ENCODE measurements at places on chromosomes 7 and 10.

- DNase-seq = no peak
Measured at GRCh38 chr7:78709658-78710057, 743.8 kb downstream of the MAGI2 start.

DNA sequence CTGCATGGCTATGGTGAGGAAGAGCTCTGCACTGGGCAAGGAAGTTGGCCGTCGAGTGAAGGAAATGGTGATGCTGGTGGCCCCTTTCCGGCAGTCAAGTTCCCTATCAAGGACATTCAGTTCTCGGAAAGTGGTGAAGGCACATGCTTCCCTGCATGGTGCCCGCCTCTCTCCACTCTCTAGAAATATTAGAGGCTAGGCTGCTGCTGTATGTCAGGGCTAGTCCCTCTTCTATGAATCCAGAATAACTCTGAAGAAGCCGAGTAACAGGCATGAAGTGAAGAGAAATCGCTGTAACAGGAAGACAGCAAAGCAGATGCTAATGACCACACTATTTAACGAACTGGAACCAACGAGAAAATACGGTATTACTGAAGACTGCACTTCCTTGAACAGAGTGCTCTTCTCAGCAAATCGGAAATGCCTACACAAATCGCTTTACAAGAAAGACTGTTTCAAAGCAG lies 5.4 kb downstream of the IDI1 start:
- no peak for DNase-seq

GRCh38 chr10:131452926-131453720 lies 141.6 kb upstream of the TCERG1L start:
- DNase-seq = no peak

DNA sequence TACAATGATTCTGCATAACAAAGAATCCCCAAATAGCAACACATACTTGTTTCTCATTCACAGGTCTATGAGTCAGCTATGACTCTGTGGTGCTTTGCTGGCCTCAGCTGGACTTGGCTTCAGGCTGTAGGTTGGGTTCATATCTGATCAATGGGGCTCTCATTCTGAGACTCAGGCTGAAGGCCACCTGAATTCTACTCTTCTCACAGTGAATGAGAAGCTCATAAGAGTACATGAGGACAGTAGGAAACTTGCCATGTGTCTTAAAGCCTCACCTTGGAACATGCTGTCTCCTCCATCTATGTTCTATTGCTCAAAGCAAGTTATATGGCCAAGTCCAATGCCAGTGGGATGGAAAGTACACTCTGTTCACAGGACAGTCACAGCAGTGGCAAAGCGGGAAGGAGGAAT lies 292.9 kb downstream of the BMPER start:
- no peak for DNase-seq

- DNase-seq = no peak
Measured at GRCh38 chr10:119613741-119614140, 17.0 kb upstream of the TIAL1 start.

- no peak for DNase-seq
Measured at GRCh38 chr10:109924087-109924486, 776 bp upstream of the XPNPEP1 start.

GRCh38 chr7:103533761-103534160 lies 87.8 kb upstream of the SLC26A5 start:
- no peak for DNase-seq

- no peak for DNase-seq
Measured at GRCh38 chr10:123901621-123902020, 10.0 kb upstream of the CPXM2 start.

- no peak for DNase-seq
Measured at GRCh38 chr7:35604595-35604994, 90.3 kb downstream of the HERPUD2 start.

GRCh38 chr7:29647020-29647654 lies 83.5 kb downstream of the PRR15 start:
- peak; percentile 31 for DNase-seq

DNA sequence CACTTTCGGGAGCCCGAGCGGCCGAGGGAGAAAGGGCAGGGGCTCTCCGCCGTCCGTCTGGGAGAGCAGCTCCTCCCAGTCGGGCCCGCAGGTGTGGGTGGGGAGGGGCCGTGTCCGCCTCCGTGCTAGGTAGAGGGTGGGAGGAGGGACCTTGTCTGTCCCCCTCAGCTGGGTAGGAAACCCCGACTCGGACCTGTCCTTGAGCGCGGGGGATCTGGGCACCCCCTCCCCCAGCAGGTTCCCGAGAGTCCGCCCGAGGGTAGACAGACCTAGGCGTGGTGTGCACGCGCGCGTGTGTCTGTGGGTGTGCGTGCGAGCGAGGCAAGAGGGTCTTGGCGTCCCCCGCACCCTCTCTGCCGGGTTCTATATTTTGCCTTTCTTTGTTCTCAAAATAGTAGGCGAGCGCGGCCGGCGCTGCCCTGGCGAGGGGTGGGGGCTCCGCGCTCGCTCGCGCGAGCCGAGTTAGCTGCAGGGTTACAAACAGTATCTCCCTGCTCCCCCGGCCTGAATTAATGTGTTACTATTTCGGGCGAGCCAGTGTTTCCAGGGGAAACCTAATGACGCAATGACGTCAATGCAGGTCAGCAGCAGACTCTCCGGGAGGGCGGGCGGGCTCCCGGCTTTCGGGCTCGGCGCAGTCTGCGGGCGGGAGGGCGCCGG lies 73.9 kb upstream of the LEP start:
- DNase-seq = peak; percentile 58

- no peak for DNase-seq
Measured at GRCh38 chr7:112122798-112123197, 83.4 kb downstream of the DOCK4 start.

DNA sequence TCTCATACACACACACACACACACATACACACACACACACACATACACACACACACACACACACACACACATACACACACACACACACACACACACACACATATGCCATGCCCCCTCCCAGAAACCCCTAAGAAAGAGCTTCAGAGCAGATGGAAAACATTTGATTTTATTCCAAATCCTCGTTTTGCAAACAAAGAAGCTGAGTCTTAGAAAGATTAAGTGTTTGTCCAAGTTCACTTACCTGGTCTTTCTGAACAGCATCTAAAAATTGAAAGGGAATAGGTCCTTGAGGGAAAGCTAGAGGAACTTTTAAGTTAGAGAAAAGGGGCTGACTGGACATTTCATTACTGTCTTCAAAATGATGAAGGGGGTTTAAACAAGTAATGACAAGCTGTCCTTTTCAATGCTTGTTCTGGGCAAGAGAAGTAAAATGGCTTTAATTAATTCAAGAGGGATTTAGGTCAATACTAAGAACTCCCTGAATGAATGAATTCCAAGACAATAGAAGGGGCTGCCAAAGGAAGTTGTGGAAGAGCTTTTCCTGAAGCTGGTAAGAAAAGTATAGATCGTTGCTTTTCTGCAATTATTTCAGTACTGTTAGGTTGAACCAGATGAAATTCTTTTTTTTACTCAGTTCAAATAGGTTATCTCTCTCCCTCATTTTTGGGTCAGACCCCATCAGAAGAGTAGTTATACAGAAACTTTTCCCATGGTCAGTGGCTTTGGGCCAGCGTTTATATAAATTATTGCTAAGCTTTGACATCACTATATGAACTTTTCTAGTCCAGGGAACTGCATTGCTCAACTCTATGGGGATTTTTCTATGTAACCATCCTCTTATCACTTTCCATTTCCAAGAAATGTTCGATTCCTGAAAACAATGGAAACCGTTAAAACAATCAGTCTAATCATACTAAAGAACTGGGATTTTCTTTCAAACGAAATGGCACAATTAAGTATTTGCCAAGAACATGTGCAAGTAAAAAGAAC lies 261.4 kb downstream of the MTERF1 start:
- DNase-seq = no peak
